ENCODE measurements at places on chromosomes 13 and 19.

DNA sequence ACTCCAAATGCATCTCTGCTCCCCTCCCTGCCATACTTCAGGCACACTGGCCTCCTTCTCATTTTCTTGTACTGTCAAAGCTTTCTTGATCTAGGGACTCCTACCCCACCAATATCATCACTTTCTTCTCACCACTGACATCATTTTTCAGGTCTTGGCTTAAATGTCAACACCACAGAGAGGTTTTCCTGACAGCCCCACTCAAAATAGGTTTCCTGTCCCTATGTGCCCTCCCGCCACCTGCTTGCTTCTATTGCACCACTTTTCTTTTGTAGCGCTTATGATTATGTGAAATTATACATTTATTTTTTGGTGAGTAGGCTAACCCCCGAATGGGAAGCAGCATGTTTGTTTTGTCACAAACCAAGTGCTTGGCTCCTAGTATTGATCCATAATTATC is 164.6 kb downstream of the NDFIP2 start:
- no peak for DNase-seq

- DNase-seq, result no peak
Observed at GRCh38 chr19:47650700-47651099, 41.8 kb downstream of the BICRA start.

GRCh38 chr19:49975051-49975450 is 14.1 kb upstream of the SIGLEC11 start:
- DNase-seq, result no peak

- DNase-seq, result no peak
Observed at GRCh38 chr19:55418185-55418584, 10.6 kb upstream of the UBE2S start.

Data from ascending aorta (tissue), 2 donors.